Mesothelial cell of epicardium (in vitro differentiated cells): ENCODE measurements at places on chromosomes 4 and X.

GRCh38 chr4:81356621-81357020 lies 115.1 kb downstream of the RASGEF1B start:
- DNase-seq = no peak

GRCh38 chr4:41452484-41453225 lies 85.3 kb upstream of the LIMCH1 start:
- DNase-seq = no peak

GRCh38 chr4:94913316-94913715 lies 155.6 kb downstream of the BMPR1B start:
- DNase-seq = no peak

DNA sequence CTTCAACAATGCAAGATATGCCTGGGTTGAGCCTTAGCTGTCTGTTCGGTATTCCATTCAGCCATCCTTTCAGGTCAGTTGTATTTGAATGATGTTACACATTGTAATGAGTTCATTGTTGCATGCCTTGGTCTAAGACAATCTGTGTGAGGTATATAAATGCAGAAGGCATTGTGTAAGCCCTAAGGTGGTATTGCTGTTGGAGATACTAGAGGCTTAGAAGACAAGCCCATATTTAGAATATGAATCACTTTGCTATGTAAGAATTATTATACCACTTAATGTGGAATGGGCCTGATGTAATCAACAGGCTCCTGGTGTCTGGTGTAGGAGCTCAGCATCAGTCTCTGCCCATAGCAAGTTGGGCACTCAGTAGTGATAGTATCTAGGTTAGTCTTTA lies 473.4 kb upstream of the GNPDA2 start:
- DNase-seq = no peak

DNA sequence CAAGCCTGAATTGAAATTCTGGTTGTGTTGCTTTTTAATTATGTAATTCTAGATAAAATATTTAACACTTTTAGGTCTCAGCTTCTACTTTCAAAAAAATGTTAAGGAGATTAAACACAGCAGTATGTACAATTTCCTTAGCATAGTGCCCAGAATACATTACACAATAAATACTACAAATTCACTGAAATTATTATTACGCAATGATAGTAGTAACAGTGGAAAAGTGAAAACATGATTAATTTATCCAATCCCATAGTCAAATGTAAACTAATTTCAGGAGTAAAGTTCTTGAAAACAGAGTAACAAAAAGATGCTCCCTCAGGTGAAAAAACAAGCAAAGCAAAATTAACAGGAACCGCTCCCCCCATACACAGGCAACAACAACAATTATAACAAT lies 1915.4 kb downstream of the STIM2 start:
- DNase-seq = no peak

- no peak for DNase-seq
These were observed 65.3 kb upstream of the FAM120C start for GRCh38 chrX:54248309-54248708.

DNA sequence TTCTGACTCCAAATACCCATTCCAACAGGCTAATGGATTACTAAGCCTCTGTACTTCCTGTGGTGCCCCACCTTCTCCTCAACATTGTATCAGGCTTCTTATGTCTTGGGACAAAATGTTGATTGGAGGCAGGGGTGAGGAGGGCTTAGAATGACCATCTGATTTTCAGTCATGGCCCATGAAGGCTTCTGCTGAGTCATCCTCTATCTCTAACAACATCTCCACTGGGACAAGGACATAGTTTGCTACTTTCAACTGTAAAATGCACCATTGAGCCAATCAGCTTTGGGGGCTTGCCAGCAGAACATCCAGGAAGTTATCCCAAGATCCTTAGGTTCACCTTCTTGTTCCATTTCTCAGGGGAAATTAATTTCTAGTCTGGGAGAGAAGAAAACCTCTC lies 29.5 kb downstream of the MAGEB17 start:
- no peak for DNase-seq

DNA sequence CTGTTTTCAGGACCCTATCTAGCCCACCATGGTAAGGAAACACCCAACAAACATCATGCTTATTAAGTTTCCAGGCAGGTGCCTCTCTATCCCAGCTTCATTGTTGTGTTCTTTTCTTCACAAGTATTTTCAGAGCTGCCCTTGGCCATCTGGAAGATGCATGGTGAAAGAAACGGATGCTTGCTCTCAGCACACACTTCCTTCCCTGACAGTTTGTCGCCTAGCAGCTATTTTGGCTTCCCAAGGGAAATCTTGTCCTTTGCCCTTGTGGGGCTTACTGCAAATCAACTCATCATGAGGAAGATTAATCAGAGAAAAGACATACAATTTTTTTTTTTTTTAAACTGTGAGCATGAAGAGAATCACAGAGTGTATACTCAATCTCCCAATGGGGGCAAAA lies 128.8 kb downstream of the ASMT start:
- DNase-seq = no peak

DNA sequence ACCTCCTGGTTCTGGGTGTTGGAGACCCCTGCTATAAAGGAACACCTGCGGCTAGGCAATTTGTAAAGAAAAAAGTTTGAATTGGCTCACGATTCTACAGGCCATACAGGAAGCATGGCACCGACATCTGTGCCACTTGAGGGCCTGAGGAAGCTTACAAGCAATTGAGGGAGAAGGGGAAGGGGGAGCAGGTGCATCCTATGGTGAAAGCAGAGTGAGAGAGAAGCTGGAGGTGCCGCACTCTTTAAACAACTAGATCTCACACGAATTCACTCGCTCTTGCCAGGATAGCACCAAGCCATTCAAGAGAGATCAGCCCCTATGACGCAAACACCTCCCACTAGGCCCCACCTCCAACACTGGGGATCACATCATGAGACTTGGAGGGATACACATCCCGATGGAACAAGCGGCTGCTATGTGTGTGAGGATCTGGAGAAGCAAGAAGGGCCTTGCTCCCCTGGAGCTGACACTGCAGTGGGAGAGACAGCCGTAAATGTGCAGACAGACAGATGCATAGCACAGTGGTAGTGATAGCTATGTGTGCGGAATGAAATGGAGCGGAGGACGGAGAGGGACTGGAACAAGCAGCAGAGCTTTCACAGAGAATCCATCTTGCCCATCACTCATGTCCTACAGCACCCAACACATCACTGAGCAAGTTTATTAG lies 60.7 kb upstream of the HELT start:
- no peak for DNase-seq

- DNase-seq = no peak
These were observed 23.6 kb upstream of the VAMP7 start for GRCh38 chrX:155857561-155857960.

- DNase-seq = no peak
These were observed 4.8 kb downstream of the USP38 start for GRCh38 chr4:143189528-143189927.

GRCh38 chr4:6526671-6527091 lies 48.3 kb upstream of the MAN2B2 start:
- DNase-seq = no peak

GRCh38 chr4:152961773-152962115 lies 25.6 kb downstream of the FHDC1 start:
- no peak for DNase-seq

GRCh38 chr4:102344520-102344953 lies 745 bp downstream of the SLC39A8 start:
- DNase-seq = peak; percentile 61

DNA sequence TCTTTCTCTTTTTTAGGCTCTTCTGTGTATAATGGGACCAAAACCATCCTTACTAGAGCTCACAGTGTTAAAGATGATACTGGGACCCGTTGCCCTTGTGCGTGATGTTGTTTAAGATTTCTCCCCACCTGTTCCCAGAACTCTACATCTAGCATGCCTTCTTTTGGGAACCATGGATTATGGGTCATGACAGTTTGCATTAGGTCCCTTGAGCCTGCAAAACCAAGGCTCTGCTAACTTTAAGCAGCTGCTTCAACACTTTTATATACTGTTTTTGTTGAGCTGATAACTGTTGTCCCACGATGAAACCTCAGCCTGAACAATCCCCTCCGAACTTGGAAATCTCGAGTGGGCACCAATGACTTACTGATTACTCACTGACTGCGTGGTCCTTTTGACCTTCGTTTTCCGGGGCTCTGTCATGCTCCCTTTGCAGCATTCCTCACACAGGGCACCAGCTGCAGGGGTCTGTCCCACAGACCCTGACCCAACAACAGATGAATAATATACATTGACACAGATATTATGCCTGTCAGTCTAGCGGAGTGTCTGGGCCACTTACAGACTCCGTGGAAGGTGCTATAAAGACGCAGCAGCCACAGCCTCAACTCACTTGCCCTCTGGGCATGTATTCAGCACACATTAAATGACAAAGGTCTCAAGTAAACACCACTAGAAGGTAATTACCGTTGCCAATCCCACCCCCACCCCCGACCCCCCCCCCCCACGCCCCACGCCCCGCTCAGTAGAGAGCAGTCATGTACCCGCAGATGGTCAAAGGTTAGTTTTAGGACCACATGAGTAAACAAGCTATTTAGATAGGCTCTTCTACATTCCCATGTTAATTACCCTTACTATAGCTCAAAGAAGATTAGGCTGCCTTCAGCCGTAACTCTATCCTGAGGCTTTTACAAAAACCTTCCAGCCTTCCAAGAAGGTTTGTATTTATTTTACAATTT lies 162.0 kb upstream of the WDFY3 start:
- DNase-seq = no peak

DNA sequence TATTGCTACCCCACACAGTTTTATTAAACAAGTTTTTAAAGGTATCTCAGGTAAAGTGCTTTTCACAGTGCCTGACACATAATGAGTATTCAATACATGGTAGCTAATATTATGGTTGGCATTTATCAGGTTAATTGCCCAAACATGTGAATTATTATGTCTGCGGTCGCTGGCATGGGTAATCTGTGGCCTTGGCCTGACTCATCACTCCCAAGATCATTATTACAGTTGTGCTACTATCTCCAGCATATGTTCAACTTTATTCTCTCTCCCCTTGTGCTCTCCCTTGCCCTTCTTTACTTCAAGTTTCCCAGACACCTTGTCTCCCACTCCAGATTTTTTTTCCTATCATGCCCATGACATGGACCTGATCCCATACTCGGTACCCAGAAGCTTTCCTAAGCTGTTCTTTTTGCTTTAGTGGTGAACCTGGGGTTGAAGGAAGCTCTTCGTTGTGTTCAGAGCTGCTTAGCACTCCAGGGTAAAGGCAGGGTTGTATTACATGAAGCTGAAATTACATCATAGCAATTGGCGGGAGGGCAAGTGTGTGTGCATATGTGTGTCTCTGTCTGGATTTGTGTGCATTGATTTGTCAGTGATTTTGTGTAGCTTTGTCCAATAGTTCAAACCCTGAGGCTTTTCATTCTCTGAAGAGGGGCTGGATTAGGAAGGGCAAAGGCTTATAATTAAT lies 176.5 kb upstream of the NRK start:
- DNase-seq = no peak

DNA sequence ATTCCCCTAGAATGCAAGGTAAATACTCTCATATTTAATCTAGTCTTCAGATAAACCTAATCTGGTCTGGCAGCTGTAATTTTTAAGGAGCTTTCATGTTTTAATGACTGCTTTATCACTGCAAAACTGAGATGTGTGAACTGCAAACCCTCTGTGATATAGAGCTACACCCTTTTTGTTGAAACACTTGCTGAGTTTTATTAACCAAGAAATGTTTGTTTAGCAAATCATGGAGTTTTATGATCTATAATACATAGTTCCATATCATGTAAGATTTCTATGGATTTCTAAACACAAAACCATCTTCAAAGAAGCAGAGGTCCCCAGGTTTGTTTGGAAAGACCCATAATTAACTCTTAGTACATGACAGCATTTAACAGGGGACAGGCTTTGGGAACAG lies 126.4 kb downstream of the BTC start:
- DNase-seq = no peak

GRCh38 chrX:13078739-13079444 lies 34.5 kb upstream of the FAM9C start:
- no peak for DNase-seq

DNA sequence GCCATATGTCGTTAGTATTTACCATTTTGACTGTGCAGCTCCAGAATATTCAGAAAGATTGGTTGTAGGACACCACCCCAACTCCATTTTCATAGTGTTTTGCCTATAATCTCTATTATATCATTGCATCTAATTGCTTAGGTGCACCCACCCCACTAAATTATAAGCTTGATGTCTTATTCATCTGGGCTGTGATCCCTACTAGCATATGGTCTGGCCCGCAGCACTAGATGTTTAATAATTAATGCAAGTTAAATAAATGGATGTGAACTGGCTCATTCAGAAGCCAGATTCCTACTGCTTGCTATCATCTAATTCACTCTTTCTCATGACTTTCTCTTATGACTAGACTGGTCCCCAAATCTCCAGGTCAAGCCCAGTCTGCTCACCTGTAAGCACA lies 143.5 kb downstream of the RELL1 start:
- DNase-seq = no peak

DNA sequence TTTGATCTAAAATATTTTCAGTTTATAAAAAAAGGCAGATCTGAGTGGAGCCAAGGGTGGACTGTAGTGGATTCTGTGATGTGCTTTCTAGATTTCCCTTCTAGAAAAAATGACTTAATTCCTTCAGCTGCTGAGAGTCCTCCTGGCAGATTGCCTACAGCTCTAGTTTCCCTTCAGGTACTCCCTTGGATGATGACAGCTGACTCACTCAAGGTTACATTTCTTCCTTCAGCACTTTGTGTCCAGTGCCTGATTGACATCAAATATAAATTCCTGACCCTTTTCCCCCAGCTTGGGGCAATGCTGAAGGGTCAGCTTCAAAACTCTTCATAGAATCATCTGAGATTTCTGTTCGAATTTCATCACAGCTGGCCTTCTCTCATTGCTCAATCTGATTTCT lies 161.7 kb downstream of the EMCN start:
- DNase-seq = no peak

DNA sequence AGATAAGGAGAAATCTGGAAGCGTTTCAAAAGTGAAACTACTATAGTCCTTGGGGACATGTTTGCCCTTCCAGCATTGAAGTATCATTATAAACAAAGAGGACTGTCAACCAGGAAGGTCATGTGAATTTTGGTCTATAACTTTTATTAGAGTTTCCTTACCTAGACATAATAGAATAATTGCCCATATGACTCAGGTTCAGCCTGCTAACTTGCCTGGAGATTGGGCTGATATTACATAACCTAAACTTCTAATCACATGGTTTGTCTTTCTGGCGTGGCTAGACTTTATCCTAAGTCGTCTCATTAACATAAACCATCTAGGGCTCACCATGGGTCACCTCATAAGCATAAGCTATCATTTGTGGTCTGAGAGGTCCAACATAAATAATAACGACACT lies 775.9 kb downstream of the CENPC start:
- no peak for DNase-seq

DNA sequence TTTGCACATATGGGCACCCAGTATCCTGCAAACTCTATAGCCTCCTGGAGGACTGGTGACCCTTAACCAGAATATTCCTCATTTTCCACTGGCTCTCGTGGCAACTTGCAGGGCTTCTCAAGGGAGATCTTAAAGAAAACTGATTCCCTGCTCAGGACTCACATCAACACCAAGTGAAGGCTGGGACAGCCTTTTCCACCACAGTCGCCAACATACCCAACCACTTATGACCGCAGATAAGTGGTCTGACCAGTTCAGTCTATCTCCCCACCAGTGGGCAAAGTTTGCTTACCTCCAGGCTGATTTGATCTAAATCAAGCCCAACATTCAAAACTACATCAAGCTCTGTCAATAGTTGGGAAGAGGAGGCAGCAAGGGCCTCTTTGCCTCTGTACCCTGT lies 289.3 kb upstream of the GATB start:
- DNase-seq = no peak

- DNase-seq = no peak
These were observed 121.4 kb downstream of the SHROOM3 start for GRCh38 chr4:76556452-76556851.

- no peak for DNase-seq
These were observed 616 bp downstream of the MAML3 start for GRCh38 chr4:140153419-140153717.
